Activated CD4-positive, alpha-beta memory T cell treated with anti-CD3 and anti-CD28 coated beads, Interleukin-2, amount 10 ng/mL, durations not matched to agents 7 days and 5 days (primary cell): ENCODE measurements at places on chromosomes 4 and X.

DNA sequence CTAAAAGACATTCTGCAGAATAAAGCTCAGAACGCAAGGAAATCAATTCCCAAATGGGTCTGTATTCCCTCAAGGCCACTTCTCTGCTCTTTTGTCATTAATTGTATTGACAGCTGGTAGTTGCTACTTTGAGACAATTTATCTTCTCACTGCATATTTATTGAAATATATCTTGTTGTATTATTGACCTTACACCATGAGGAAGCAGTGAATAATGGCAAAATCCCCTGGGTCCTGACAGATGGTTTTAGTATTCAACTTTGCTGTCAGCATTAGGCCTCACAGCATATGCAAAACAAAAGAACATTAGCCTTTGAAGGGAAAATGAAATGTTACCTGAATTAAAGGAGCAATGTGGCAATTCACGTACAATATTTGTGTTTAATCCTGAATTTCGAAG is 406.1 kb upstream of the TRAM1L1 start:
- no peak overlapping the region for H3K4me3 ChIP-seq
- H3K27me3 ChIP-seq, result no peaks in the 10 kb centered on the region
- no peaks in the 10 kb centered on the region for H3K36me3 ChIP-seq
- H3K27ac ChIP-seq, result no peak overlapping the region

- H3K4me1 ChIP-seq, result no peaks in the 10 kb centered on the region
- DNase-seq, result no peak
- H3K27ac ChIP-seq, result no peak overlapping the region
- H3K27me3 ChIP-seq, result peaks cover 14% of the 10 kb centered on the region
Observed at GRCh38 chr4:105633241-105633640, 75.2 kb downstream of the INTS12 start.

DNA sequence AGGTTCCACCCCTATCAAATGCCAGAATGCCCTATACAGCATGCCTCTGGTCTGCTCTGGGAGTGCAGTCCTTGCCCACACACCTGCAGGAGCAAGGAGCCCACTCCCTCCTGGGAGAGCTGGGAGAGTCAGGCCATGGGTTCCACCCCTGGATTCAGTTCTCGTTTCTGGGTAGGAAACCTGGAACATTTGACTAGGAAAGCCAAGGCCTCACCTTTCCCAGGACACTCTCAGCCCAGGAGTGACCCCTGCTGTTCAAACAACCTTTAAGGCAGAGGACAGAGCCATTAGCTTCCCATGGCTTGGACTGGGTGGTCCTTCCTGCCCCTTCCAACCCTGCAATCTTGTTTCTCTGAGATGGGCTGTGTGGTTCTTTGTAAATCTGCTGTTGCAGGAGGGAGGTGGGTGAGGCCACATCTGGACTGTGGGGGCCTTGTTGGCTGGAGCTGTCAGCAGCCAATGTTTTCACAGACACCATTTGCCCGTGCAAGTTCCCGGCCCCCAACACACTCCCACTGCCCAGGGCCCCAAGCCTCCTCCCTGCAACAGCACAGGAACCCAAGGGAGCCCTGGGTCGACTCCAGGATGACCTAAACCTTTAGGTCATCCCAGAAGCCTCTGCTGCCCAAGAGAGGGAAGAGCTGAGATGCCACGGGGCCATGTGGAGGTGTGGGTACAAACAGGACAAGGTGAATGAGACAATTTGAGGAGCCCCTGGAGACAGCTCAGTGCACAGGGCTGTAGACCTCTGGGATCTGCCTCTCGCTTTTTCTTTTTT is 104.4 kb downstream of the PJA1 start:
- H3K4me3 ChIP-seq, result no peak overlapping the region
- H3K36me3 ChIP-seq, result no peaks in the 10 kb centered on the region
- no peaks in the 10 kb centered on the region for H3K27me3 ChIP-seq
- no peaks in the 10 kb centered on the region for H3K4me1 ChIP-seq

- H3K4me1 ChIP-seq, result peaks cover 39% of the 10 kb centered on the region
- H3K4me3 ChIP-seq, result no peak overlapping the region
- H3K27ac ChIP-seq, result no peak overlapping the region
- H3K36me3 ChIP-seq, result peaks cover 88% of the 10 kb centered on the region
- no peaks in the 10 kb centered on the region for H3K27me3 ChIP-seq
- DNase-seq, result no peak
Observed at GRCh38 chr4:158714937-158715336, 8.3 kb downstream of the PPID start.

GRCh38 chrX:348461-349117 is 30.0 kb upstream of the GTPBP6 start:
- H3K27ac ChIP-seq, result no peak overlapping the region
- no peaks in the 10 kb centered on the region for H3K27me3 ChIP-seq
- no peaks in the 10 kb centered on the region for H3K4me1 ChIP-seq
- DNase-seq, result no peak
- H3K36me3 ChIP-seq, result peaks cover 22% of the 10 kb centered on the region
- H3K4me3 ChIP-seq, result no peak overlapping the region
